ENCODE measurements at places on chromosomes 3 and 15.

- no peak for DNase-seq
Observed at GRCh38 chr15:43408789-43409188, 37.9 kb downstream of the TUBGCP4 start.

DNA sequence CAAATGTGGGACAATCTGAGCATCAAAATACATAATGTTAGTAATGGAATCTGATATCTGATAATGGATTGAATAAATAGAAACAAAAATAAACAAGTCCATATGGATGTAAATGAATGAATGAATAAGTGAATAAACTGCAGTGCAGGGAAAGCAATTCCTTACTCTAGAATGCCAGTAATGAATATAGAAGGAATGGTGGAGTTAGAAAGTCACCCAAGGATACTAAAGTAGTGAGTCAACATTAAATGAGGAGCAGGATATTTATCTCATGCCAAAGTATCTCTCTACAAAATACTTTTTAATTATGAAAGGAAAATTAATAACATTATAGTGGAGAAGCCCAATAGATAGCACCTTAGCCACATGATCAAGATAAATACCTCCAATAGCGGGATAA, 300.3 kb downstream of the FEZF2 start:
- no peak for DNase-seq

DNA sequence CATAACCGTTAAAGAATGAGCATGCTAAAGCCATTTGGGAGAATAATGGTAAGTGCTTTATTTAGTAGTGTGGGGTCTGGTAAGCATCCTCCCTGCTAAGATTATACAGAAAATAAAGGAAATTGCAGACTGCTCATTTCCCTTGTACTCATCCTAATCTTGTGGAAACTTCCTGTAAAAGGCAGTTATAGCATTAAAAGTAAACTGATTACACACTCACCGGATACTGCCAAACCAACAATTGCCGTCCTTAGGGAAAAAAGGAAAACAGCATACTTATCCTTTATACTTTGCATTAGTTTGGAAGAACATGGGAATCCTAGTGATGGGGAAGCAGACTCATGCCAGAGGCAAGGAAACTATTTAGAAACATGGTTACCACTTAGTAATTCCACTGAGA, 5.3 kb upstream of the SPRED1 start:
- DNase-seq, result no peak

DNA sequence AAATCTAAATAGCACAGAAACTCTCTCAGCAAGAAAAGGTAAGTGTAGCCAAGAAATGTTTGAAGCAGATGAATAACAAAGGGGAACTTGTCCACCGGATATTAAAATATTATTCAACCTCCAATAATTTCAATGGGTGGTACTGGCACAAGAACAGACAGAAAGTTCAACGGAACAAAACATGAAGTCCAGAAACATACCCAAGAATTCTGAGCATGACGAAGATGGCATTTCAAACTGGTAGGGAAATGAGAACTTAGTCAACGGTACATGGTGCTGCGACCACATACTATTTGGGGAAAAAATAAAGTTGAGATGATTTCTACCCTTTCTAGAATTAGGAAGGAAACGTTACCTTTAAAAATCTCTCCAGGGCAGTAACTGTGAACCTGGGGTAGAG, 5.5 kb downstream of the CHSY1 start:
- no peak for DNase-seq

- no peak for DNase-seq
Observed at GRCh38 chr3:119626196-119626595, 28.5 kb downstream of the PLA1A start.

DNA sequence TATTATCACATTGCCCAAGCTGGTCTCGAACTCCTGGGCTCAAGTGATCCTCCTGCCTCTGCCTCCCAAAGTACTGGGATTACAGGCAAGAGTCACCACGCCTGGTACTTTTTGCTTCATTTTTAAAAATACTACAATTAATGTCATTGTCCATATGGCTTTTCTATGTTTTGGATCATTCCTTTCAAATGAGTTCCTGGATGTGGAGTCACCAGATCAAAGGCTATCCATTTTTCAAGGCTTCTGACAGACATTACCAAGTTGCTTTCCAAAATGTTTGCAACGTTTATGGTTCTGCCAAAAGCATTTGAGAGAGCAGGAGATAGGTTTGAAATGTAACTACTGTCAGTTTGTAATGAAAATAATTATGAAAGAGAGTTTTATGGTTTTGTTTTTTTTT, 34.2 kb upstream of the BCL2L10 start:
- DNase-seq, result no peak

DNA sequence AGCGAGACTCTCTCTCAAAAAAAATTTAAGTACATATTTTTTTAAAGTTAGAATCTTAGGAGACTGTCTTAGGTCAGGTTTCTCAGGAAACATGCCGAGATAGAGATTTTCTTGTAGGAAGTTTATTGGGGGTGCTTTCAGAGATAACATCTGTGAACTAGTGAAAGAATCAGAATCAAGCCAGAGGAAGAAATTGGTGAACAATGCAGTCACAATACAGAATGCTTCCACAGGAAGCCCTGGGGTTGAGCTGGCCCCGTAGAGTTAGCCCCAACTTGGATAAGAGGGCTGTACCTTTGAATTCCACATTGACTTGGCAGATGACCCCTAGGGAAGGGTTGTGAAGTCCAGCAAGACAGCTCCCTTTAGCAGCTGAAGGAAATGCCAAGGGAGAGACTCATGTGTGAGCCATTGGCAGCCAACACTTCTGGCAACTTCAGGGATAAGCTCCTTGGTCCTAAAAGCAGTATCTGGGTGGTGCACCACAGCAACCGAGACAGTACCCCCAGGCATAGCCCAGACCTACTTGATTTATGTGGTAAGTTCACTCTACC, 7.1 kb upstream of the PLCB2 start:
- no peak for DNase-seq

DNA sequence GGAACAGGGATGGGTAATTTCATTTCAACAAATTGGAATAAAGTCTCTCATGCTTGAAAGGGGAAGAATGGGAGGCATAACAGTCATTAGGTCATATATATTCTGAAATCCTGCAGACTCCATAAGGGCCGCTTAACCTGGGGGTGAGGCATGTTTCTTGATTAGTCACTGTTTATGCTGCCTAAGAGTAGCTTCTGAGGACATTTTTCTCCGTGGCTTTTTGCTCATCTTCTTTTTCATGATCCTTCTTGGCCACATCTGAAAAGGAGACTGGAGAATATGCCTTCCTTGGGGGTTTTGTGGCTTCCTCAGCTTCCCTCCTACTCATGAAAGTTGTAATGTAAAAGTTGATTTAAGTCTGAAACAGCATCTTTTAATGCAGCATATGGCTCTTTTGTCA, 20.0 kb upstream of the CFAP20DC start:
- no peak for DNase-seq

- DNase-seq, result no peak
Observed at GRCh38 chr3:59531066-59531745, 481.4 kb upstream of the CFAP20DC start.

- DNase-seq, result no peak
Observed at GRCh38 chr15:28936481-28936881, 50.7 kb downstream of the APBA2 start.

DNA sequence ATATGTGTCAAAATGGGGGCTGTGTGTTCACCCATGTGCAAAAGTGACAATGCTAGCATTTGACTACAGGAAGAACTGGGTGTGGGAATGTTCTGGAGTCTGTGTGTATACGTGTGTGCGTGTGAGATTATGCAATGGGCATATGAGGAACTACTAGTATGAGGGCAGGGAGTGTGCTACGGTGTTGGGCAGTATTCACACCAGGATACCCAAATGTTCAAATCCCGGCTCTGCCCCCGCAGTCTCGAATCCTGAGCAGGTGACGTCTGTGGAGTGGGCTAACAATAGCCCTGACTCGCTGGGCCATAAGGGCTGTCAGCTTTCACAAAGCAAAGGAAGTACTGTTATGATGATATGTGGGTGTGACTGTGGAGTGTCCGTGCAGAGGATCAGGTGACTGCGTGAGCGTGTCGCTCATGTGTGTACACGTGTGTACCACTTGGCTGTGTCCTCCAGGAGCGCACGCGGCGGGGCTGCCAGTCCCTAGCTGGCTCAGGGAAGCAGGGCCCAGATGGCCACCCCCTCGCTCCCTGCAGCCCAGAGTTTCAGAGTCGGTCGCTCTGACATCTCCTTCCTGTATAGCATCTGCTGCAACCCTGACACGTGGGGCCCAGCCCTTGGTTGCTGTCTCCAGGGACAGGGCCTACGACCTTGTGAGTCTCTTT, 27.2 kb downstream of the IQSEC1 start:
- no peak for DNase-seq

GRCh38 chr3:85304360-85304964, 345.7 kb downstream of the CADM2 start:
- DNase-seq, result no peak

GRCh38 chr15:90530250-90531051, 728 bp downstream of the CRTC3 start:
- DNase-seq, result peak; percentile 63

- DNase-seq, result no peak
Observed at GRCh38 chr15:79310612-79310984, 314 bp upstream of the TMED3 start.
